ENCODE measurements at places on chromosomes 5 and 9.

DNA sequence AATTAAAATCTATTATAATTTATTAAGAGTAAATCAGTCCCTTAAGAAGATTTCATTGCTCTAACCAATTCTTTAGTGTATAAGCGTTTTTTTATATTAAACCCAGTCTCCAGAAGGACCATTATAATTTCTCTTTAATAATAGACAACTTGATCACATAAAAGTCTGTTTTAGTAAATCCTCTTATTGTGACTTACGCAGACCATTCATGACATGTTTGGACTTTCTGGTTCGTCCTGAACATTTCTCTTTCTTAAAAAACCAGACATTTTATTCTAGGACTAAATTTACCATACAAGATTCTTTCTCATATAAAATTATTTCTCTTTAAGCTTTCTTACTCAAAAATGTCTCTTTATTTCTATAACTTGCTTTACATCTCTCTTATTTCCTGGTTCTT lies 196.2 kb upstream of the RAI14 start:
- no peak for DNase-seq

GRCh38 chr9:31023847-31024246 lies 1360.6 kb upstream of the ACO1 start:
- no peak for DNase-seq

DNA sequence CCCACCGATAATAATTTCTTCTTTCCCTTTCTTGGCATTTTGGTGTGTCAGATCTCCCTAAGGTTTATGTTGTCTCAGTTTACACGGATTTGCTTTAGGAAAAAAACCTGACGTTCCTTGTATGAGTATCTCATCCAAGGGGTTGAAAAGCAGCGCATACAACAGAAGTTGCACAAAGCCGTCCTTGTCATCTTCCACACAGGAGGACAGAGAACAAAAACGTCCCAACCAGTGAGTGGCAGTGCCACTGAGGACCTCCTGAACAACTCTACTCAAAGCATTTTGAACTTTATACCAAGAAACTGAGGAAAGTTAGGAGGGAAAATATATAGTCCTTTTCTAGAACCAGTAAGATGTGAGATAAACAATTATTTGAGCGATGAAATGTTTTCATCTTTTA lies 547.0 kb downstream of the PDE4D start:
- no peak for DNase-seq

- DNase-seq = no peak
Measured at GRCh38 chr9:110932863-110933262, 105.4 kb downstream of the LPAR1 start.

GRCh38 chr5:129619782-129620181 lies 128.1 kb upstream of the MINAR2 start:
- DNase-seq = no peak
